PC-9 (cell line): ENCODE measurements at places on chromosomes 1 and 21. TPM values are rescaled to one million over a fixed set of nuclear protein-coding genes. Genes with fewer than 3 reads are reported as not detected.

DNA sequence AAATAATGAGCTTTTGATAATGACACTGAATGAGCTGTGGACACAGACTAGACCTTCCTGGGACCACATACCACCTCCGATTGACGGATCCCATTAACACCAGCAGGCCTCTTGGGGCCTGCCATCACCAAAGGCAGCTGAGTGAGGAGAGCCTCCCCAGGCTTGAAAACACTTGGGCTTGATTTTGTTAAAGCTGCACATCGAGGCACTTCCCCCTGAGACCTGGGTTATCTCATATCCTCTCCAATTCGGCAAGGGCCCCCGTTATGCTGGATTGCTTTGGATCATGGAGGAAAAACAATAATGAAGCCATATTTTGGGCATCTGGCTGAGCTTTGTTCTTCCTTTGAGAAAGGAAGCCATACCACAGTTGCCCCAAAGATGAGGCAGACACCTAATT is 143.0 kb downstream of the AJAP1 start:
- DNase-seq = no peak

DNA sequence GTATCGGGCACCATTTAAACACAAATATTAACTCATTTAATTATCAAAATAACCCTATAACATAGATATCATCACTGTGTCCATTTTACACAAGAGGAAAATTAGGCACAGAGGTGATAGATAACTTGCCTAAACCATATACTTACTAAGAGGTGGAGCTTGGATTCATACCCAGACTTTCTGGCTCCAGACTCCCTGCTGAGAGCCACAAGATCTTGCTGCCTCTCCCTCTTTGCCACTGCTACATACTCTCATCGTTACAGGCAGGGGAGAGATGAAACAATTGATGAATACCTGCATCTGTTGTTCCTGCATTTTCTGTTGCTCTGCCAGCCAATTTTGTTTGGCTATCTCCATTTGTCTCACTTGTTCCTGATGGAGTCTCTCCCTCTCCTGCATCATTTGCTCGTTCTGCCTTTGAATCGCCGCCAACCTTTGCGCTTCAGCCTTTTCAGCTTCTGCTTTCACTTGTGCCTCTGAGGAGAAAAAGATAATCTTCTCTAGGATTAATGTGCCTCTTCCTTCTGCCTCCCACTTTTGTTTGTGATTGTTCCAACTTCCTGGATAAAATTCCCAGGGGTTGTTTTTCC is 10.6 kb downstream of the GBP5 start:
- DNase-seq = no peak

DNA sequence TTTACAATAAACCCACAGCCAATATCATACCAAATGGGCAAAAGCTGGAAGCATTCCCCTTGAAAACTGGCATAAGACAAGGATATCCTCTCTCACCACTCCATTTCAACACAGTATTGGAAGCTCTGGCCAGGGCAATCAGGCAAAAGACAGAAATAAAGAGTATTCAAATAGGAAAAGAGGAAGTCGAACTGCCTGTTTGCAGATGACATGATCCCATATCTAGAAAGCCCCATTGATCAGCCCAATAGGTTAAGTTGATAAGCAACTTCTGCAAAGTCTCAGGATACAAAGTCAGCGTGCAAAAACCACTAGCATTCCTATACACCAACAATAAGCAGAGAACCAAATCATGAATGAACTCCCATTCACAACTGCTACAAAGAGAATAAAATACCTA is 235.5 kb downstream of the DPYD start:
- no peak for DNase-seq

- DNase-seq = no peak
Observed at GRCh38 chr1:68011657-68012375, 38.6 kb downstream of the DIRAS3 start.

Gene LYPD8
- 0.74 and 1.4 TPM in 2 replicates for total RNA-seq

Gene OR2L8
- not detected in 2 replicates for total RNA-seq

Gene MEX3A
- 6.6 and 7.2 TPM in 2 replicates for total RNA-seq
